ENCODE measurements at places on chromosomes 5 and 9. TPM values are rescaled to one million over a fixed set of nuclear protein-coding genes. Genes with fewer than 3 reads are reported as not detected.

GRCh38 chr5:173480896-173481295 lies 135.6 kb downstream of the BOD1 start:
- no peak for DNase-seq

DNA sequence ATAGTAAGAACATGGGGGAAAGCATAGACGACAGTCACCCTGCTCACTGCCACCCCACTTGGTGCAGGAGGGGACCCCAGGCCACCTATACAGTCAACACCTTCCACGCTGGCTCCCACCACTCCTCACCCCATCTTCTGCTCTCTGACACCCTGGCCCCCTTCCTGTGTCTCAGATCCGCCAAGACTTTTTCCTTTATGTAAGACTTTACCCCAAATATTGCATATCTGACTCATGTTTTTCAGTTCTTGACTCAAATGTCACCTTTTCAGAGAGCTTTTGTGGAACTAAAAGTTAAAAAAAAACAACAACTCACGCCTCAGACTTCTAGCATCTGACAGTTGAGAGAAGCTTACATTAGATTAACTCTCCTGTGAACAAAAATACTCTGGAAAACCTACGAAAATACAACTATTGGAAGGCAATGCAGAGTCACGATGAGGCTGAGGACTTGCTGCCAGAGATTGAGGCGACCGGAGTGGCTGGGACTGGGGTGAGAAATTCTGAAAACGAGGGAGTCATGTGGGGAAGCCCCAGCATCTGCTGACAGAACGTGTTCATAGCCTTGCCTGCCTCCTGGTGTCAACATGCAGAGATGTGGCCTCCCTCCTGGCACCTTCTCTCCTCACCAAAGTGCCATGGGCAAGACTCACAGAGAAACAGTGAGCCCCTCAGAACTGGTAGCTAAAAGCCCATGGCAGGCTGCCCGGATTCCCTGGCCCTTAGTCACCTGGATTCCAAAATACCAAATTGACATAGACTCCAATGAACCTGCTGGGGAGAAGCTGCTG lies 22.4 kb upstream of the FCN2 start:
- DNase-seq = peak; percentile 79

The RNF183 gene
- not detected for total RNA-seq

The ZNF169 gene
- total RNA-seq = 4.3 TPM

The FAM120A gene
- 94.8 TPM for total RNA-seq

DNA sequence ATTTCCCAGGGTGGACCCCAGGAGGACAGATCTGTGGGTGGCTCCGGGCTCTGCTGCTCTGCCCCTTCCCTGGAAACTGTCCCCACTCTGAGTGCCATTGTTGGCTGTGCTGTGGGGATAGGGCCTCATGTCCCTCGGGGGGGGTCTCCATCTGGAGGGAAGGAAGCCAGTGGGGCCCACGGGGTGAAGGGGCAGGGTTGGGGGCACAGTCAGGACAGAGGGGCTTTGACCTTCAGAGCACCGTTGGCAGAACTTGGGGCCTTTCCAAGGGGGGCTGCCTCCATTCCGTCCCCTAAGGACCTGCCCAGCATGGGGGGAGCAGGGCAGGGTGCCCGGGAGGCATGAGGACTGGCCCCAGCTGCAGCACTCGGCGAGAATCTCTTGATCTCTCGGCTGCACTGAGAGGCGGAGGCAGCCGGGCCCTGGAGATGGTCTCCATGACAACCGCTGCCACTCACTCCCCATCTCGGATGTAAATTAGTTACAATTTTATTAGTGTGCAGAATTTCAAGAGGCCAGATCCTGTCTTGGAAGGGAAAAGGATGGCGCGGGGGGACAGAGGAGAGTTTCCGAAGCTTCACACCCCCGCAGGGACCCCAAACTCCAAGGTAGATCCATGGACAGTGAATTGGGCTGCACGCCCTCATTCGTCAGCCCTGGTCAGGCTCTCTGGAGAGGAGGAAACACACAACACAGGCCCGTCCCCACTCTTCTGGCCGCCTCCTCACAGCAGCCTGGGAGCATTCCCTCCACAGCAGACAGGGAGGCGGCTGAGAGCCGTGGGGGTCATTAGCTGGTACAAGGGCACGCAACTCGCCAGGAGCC lies 216.2 kb upstream of the IER5L start:
- DNase-seq = peak; percentile 78

- DNase-seq = no peak
Measured at GRCh38 chr5:15785531-15785981, 285.6 kb downstream of the FBXL7 start.

GRCh38 chr9:31745468-31745867 lies 639.0 kb upstream of the ACO1 start:
- DNase-seq = no peak

DNA sequence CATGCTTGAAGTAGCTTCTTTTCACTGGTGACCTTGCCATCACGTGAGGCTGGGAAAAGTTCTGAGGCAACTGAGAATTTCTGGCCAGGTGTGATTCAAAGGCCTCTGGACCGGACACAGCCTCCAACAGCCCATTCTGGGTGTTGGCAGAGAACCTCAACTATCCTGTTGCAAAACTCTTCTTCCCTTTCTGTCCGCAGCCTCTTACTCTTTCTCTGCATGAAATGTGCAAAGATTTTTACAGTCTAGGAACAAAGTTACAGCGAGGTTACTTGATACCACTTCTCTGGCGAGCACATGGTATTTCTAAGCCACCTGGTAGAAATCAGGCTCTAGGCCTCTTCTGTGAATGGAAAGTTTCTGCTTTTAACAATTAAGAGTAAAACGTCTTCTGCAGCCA lies 79.2 kb downstream of the FREM1 start:
- DNase-seq = no peak

GRCh38 chr9:89519366-89519805 lies 21.5 kb upstream of the SEMA4D start:
- no peak for DNase-seq

The CFAP90 gene
- not detected for total RNA-seq

DNA sequence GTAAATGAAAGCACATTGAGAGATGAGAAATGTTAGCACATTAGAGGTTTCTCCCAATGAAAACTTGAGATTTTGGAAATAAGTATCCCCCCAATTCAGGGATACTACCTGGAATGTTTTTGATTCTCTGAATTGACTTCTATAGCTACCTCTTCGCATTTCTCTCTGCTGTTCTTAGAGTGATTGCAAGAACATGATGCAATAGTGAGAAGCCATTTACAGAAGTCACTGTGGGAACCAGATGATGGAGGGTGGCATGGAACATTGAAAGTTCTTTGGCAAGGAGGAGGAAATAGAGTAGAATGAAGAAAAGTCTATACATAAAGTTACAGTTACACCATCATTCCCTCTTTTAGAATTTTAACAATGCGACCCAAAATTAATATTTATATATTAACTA lies 9.2 kb downstream of the NPR3 start:
- no peak for DNase-seq

- no peak for DNase-seq
Measured at GRCh38 chr9:133954862-133955529, 37.1 kb downstream of the VAV2 start.
